AG04449 (cell line): ENCODE measurements at places on chromosomes 7 and 10.

DNA sequence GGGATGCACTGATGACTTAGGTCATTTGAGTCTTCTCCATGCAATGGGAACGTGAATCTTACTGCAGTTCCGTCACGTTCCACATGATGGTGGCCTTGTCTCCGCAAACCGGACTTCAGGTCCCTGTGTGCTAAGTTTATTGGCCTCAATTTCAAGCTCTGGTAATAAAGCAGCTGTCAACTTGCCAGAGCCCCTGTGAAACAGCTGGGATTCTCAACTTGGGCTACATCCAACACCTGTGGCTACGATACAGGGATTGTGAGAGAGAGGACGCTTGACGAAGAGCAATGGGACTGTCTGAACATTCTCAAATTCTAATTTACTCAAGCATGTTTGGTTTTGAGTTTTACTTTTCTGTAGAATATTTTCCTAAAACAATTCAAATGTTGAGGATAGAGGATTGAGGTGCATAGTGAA lies 174.2 kb downstream of the PTN start:
- peak; percentile 46 for DNase-seq

DNA sequence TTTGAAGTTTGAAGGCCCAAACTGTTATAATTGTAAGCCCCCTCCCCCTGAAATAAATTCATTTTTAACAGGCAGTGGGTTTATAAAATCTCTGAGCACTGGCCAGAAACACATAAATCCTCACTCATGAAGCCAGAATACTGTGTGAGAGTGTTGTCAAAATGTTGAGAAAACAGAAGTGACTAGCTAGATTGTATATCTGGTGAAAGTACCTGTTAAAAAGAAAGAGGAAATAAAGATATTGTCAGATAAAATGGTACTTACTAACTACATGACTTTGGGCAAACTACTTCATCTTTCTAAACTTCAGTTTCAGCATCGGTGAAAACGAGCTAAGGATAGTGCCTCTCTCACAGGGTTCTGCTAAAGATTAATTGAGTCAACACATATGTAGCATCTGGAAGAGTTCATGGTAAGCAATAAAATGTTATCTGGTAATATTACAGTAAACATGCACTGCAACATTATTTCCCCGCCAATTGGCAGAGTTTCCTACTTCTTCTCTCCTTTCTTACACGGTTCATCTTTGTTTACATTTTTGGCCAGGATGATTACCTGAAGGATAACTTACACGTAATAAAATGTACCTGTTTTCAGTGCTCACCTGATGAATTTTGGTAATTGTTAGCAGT lies 202.5 kb upstream of the CHRM2 start:
- no peak for DNase-seq

DNA sequence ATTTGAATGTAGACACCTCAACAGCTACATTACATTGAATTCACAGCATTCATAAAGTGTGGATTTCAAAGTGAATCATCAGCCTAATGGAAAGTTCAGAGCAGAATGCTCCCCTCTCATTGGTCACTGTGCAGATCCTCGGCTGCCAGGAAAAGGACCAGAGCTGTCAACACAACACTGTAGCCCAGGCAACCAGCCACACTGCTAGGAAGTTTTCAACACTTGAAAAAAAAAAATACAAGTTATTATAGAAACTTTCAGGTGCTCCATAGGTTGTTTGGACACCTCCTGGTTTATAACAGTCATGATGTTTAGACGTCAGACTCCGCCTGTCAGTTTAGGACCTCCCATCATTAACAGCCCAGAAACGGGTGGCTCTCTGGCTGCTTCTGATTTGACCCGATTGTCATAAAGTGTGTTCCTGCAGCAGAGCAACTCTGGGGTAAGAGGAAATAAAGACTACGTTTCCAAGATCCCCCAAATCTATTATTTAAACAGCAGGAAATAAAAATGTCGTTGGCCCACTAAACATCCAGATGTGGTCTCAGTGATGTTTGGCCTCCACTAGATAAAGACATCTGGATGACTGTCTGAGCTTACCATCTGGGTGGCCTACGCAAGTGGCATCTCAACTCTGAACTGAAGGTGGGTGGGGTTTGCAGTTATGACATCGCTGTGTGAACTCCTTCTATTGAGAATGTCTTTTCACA lies 117.4 kb downstream of the CABCOCO1 start:
- peak; percentile 71 for DNase-seq

DNA sequence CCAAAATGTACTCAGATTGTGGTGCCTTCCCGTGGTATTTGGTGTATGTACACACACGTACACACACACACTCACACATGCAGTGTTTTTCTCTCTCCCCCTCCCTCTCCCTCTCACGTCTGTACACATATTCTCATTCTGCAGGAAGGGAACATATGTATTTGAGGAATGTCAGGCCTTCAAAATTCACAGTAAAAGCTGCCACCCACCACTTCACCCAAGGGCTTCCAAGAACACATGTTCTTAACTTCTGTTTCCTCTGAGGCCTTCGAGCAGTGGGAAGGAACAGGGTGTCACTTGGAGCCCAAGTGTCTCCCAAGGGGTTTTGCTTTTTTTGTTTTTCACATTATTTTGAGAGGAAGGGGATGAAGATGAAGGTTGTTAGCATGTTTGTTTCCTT lies 198.9 kb downstream of the TCF7L2 start:
- DNase-seq = no peak

GRCh38 chr10:128086003-128086863 lies 40.0 kb downstream of the MKI67 start:
- no peak for DNase-seq

- DNase-seq = peak; percentile 81
These were observed 59.4 kb downstream of the USP6NL start for GRCh38 chr10:11551916-11552602.
